ENCODE measurements at places on chromosomes 6 and 20.

DNA sequence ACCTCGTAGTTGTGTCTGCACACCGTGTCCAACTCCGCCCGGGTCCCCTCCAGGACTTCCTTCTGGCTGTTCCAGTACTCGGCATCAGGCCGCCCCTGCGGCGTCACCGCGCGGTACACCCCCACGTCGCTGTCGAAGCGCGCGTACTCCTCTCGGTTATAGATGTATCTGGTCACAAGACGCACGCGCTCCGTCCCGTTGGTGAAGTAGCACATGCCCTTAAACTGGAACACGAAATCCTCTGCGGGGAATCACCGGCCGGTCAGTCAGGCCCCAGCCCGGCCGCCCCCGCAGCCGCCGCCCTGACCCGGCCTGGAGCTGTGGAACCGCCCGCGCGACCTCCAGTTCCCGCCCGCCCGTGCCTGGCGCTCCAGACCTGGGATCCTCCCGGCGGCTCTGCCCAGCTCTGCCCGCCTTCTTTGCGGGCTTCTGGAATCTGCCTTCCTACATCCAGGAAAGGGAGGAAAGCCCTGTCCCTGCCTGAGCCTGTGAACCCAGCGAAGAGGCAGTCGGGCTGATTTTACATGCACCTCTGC lies 1.6 kb downstream of the HLA-DQB1 start:
- no peak for DNase-seq

GRCh38 chr6:3369985-3370360 lies 86.9 kb downstream of the SLC22A23 start:
- no peak for DNase-seq

- DNase-seq, result no peak
These were observed 65.7 kb downstream of the TRDN start for GRCh38 chr6:123570813-123571684.

DNA sequence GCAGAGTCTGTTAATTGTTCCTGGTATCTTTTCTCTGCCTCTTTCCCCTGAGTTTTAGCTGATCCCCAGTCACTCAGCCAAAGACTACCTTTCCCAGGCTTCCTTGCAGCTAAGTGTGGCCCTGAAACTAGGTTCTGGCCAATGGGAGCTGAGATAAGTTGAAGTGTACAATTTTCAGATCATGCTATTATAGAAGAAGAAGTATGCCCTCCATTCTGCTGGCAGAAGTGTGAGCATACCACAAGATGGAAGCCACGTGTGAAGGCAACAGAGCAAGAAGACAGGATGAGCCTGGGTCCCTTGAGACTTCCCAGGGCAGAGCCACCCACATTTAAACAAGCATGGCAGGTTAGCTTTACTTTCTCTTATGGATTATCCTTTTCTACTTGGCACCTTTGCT lies 273.2 kb downstream of the HIVEP2 start:
- DNase-seq, result no peak

DNA sequence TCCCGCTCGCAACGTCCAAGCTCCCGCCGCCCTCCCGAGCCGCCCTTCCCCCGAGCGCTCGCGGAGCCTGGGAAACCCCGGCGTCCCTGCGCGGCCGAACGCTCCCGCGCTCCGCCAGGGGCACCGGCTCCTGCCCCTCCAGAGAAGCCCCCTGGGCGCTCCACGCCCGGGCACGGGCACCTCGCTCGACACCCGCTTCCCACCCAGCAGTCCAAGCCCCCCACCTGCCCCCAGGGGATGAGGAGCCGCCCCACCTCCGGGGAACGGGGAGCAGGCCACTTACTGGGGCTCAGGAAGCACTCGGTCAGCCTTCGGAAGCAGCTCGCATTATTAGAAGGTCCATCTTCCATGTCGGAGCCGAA lies 1.4 kb downstream of the PDE10A start:
- peak; percentile 60 for DNase-seq

- DNase-seq, result no peak
These were observed 59.0 kb downstream of the RIN2 start for GRCh38 chr20:19817017-19817416.

- no peak for DNase-seq
These were observed 31.2 kb upstream of the MDFI start for GRCh38 chr6:41607036-41607435.

DNA sequence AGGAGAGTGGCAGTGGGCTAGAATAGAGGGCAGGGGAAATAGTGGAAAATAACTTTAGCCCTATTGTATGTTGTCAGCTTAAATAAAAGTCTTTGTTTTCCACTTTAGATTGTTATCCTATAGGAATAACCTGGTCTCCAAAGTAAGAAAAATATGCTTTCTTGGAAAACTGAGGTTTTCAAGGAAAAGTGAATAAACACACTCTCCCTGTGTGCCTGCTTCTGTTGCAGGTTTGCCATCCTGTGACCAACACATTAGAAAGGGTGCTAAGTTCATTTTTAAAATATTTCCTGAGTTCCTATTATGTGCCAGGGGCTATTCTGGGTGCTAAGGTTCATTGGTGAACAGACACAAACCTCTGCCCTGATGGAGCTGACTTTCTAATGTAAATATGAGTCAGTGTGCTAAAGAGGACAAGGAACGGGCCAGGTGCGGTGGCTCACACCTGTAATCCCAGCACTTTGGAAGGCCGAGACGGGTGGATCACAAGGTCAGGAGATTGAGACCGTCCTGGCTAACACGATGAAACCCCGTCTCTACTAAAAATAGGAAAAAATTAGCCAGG lies 23.5 kb downstream of the BICRAL start:
- no peak for DNase-seq

- DNase-seq, result no peak
These were observed 1137.3 kb upstream of the ADGRB3 start for GRCh38 chr6:67497749-67498148.

GRCh38 chr6:134058622-134059366 lies 6.4 kb upstream of the SLC2A12 start:
- no peak for DNase-seq

DNA sequence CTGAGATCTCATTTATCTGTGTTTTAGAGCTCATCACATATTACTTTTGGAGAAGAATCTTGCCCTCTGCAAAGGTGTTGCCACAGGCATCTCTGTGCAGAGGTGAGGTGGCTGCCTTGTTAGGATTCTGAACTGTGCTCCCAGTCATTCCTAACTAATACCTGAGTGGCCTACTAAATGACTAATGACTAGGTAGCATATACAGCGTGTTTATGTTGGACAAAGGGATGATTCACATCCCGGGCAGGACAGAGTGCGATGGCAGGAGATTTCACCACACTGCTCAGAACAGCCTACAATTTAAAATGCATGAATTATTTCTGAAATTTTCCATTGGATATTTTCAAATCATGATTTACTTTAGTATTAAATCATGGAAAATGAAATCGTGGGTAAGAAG lies 23.1 kb upstream of the CGA start:
- no peak for DNase-seq

- DNase-seq, result no peak
These were observed 55.1 kb upstream of the BACH2 start for GRCh38 chr6:90351696-90352095.

- DNase-seq, result no peak
These were observed 82.2 kb upstream of the NAA20 start for GRCh38 chr20:19934792-19935491.

- no peak for DNase-seq
These were observed 78.1 kb downstream of the MMUT start for GRCh38 chr6:49384904-49385303.

- DNase-seq, result no peak
These were observed 5.8 kb downstream of the TUBB start for GRCh38 chr6:30725713-30726505.

DNA sequence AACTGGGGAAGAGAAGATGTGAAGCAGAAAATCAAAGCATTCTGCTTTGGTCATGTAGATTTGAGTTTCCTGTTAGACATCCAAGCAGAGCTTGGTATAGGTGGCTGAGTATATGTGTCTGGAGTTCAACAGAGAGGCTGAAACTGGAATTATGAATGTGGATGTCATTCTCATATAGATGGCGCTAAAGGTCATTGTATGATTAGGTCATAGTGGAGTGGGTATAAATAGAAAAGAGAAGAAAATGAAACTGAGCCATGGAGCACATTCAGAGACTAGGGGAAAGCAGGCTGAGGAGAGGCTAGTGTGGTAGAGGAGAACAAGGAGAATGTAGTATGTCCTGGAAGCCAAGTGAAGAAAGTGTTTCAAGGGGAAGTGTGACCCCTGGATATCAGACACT lies 295.6 kb upstream of the PLN start:
- DNase-seq, result no peak

- DNase-seq, result no peak
These were observed 328.7 kb downstream of the LAMA2 start for GRCh38 chr6:129211626-129212025.

- no peak for DNase-seq
These were observed 9.5 kb downstream of the RPL10A start for GRCh38 chr6:35477551-35478179.

DNA sequence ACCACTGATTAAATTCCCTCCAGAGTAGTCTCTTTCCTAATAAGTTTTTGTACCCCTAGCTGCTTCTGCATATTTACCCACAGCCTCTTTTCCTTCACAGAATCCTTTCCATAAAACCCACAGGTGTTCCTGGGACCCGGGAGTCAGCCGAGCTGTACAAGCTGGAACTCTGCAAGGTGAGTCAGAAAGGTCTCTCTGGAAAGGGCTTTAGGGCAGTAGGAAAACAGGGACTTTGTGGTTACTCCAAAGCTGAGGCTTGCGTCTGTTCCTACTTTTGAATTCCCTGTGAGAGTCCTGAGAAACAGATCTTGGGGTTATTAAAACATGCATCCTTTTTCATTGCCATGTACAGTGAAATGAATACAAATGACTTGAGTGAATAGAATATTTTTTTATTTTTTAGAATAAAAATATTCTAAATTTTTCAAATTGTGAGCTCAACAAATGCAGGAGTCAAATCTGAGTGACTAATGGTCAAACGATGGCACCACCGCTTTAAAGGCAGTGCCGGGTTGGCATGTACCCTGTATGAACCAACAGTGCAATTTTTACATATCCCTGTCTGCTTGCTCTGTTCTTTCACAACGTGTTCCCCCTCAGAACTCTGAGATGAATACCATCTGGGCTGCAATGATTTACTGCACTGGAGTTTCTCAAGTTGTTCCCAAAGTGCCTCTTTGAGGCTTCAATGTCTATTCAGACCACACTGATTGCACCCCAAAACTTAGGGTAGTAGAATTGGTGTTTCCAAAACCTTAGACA lies 78.4 kb downstream of the GFRAL start:
- no peak for DNase-seq

- DNase-seq, result no peak
These were observed 31.5 kb downstream of the POM121L2 start for GRCh38 chr6:27280540-27281000.

DNA sequence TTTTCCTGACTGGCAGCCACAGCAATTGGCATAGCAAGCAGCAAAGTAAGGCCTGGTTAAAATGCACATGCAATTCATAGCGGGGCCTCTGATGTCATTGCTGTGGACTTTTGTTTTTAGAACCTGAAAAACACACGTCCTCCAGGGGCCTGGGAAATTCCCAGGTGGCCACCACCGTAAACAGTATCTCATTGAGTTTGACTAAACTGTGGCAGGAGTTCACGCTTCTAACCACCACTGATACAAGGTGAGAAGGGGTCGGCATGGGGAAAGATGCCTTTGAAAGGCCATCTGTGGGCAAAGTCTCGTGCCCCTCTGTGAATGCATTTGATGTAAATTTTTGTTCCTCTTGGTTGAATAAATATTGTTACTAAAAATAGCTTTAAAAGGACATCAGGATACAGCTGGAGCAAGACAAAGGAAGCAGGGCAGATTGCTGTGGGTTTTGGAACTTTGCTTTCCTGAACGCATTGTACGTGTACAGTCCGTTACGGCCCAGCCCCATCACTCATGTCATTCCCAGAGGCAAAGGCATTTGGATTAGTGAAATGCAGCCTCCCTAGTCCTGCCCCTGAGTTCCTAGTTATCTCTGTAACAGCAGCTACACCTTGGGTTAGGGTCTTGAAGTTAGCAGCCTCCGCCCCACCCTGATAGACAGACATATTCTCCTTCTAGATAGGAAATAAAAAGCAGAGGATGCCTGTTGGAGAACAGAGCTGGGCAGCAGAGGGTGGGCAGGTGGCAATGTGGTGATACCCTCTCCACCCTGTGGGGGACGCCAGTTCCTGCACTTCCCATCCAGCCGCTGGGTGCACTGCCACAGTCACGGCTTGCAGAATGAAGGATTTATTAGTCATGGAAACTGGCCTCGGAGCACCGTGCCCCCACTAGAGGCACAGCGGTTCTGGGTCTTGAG lies 80.3 kb downstream of the ZDHHC14 start:
- DNase-seq, result no peak

All from right forelimb (tissue), 1 donor.